ENCODE measurements at places on chromosomes 12 and 14.

GRCh38 chr12:114403690-114404066 lies 2.3 kb downstream of the TBX5 start:
- DNase-seq: no peak

- DNase-seq: no peak
Observed at GRCh38 chr14:70706177-70706576, 64.5 kb downstream of the TTC9 start.

GRCh38 chr14:102667703-102668102 lies 75.3 kb downstream of the RCOR1 start:
- DNase-seq: no peak

DNA sequence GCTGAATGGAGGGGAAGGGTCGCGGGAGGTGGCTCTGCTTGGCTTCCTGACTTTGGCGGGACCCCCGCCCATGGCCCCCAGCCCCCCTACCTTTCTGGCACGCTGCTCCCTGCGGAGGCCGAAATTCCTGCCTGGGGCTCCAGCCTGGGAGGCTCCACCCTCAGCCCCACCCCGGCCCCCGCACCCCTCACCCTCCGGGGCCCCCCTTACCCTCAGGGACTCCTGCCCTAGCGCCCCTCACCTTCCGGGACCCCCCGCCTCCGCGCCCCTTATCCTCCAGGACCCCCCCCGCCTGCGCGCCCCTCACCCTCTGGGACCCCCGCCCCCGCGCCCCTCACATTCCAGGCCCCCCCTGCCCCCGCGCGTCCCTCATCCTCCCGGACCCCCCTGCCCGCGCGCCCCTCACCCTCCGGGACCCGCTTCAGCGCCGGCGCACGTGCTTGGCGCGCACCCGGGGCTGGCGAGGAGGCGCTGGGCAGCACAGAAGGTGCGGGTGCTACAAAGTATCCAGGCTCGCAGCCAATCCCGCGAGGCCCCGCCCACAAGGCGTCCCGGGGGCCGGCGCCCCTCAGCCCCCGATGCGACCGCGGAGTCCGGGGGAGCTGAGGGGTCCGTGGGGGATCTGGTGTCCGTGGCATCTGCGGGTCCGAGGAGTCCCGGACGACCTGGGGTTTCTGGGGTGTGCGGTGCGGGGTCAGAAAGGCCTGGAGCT lies at the start of gene ANHX:
Gene ANHX, minus strand, starts transcription at position 477 of the 712 bp plus-strand sequence. CDS start 1,521 bp downstream, outside the sequence.
- DNase-seq: no peak

GRCh38 chr12:117679776-117680175 lies 289.0 kb downstream of the KSR2 start:
- no peak for DNase-seq
